ENCODE measurements at places on chromosomes 1 and 21.
A peak's percentile ranks its signal among the peaks of the same experiment; 100 is the strongest.

GRCh38 chr1:115408533-115408932, 70.5 kb upstream of the NGF start:
- DNase-seq, result no peak

DNA sequence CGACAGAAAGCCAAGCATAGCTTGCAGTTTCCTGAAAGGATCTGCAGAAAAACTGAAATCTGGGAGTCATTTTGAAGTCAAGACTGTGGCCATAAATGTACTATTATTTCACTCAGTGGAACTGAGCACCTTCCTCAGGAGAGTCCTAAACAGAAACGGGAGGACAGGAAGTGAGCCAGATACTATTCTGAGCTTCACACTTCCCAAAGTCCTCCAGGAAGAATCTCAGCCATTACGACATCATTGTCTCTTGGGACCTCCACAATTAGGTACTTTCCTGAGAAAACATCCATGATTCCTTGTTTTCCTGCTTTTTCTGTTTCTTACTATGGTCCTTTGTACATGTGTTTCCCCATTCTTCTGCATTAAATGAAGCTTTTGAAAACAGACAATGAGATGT, 299.2 kb upstream of the USP25 start:
- no peak for DNase-seq

GRCh38 chr1:182925661-182926060, 27.3 kb downstream of the SHCBP1L start:
- no peak for DNase-seq

DNA sequence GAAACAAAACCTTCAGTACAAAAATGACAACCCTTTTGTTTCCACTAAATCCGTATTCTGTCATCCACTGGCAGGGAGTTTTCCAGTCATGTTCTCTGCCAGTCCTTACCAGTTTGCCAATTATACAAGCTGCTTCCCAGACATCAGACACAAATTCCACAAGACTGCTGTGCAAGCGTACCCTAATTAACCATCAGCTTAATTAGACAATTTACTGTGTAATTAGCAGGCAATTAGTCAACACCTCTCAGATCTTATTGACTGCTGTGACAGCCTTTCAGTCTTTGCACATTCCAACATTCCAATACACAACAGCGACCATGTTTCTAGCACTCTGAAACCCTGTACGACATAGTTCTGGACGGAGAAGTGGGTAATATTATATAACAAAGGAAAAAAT, 420.1 kb downstream of the DPYD start:
- DNase-seq, result no peak

- no peak for DNase-seq
Observed at GRCh38 chr1:50959303-50959912, 659 bp downstream of the FAF1 start.

DNA sequence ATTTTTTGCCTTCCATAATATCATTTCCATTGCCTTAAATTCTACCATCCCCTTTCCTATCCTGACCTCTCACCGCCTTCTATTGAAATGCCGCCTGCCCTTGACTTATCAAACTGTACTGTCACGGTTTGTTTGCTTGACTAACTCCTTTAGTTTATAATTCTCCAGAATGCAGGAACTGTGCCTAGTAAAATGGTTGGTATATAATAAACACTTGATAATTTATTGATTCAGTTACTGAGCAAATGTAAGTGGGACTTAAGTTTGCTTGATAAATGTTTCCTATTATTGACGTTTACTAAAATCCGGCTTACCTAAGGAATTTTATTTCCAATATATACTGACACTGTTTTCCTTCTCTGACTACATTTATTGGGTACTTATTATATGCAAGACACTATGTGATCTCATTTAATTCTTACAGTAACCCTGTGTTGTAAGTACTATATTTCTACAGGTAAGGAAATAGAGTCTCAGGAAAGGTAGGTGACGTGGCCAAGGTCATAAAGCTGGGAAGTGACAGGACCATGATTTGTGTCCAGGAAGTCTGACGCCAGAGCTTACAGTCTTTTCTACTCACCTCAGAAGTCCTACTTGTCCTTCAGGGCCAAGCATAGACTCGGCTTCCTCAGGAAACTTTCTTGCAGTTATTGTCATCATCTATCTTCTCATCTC, 35.7 kb downstream of the DPT start:
- DNase-seq, result no peak

GRCh38 chr1:152410599-152410998, 3.5 kb downstream of the CRNN start:
- peak; percentile 34 for DNase-seq

DNA sequence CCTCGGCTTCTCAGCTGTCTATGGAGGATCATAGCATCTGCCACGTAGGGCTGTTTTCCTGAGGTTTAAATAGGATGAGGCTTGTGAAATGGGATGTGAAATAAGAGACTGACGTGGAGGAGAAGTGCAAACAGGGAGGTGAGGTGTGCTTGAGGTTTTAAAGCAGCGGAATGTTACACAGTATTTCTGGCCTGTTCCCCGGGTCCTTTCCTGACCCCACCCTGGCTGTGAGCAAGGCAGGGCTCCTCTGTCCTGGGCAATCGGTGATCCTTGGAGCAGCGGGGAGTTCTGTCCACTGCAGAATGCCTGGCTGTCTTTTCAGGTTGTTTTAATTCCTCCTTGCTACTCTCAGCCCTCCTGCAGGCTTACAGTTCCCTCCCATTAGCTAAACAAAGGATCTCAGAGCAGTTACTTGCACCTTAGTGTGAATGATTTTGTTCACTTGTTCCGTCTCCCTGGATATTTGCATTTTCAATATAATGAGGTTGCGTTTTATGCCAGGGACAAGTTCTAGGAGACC, 38.6 kb downstream of the LHX4 start:
- no peak for DNase-seq

DNA sequence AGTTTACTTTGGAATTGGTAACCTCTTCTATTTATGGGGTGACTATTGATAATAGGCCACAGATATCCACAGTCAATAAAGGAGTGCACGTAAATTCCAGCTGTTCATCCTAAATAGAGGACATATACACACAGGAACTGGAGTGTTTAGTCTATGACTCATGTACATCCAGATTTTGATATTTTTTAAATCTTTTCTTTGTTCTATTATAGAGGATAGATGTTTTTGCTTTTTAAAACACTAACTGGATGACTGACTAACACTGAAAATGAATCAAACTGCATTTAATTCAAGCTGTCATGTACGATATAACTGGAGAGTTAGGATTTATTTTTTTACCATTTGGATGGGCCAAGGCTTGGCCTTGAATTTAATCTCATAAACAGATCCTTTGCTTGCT, 45.9 kb downstream of the RGL1 start:
- no peak for DNase-seq

GRCh38 chr1:238606896-238607295, 716.2 kb upstream of the ZP4 start:
- no peak for DNase-seq

- DNase-seq, result no peak
Observed at GRCh38 chr1:109768335-109768650, 4.6 kb upstream of the EPS8L3 start.

- DNase-seq, result peak; percentile 69
Observed at GRCh38 chr1:204207136-204207616, 6.6 kb downstream of the GOLT1A start.

- no peak for DNase-seq
Observed at GRCh38 chr1:204065174-204065985, 7.5 kb upstream of the SOX13 start.

GRCh38 chr1:15362096-15362736, 47.5 kb upstream of the EFHD2 start:
- DNase-seq, result no peak

DNA sequence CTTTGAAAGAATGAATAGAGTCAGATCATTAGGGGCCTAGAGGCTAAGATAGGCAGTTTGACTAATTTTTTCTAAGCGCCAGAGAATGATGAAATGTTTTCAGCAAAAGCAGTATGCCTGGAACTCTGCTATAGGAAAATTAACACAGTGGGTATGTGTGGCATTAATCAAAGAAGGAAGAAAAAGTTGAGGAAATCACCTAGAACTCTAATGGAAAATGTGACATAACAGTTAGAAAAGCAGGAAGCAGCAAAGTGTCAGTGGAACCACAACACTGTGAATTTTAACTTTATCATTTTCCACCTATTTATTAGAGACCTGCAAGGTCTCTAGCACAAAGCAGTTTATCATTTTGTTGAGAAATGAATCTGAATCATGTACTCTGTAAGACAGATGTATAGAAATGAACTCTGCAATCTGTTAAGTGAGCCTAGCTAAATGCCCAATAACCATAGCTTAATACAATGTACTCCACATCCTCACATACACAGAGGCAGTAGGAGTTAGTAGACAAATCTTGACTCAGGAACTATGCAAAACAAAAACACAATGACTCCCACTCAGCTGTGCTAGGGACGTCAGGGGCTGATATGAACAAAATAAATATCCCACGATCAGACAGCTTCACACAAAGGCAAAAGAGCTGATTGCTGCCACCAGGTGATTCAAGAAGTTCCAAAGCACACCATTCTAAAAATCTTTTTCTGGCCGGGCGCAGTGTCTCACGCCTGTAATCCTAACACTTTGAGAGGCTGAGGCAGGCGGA, 500.7 kb upstream of the NFIA start:
- no peak for DNase-seq

DNA sequence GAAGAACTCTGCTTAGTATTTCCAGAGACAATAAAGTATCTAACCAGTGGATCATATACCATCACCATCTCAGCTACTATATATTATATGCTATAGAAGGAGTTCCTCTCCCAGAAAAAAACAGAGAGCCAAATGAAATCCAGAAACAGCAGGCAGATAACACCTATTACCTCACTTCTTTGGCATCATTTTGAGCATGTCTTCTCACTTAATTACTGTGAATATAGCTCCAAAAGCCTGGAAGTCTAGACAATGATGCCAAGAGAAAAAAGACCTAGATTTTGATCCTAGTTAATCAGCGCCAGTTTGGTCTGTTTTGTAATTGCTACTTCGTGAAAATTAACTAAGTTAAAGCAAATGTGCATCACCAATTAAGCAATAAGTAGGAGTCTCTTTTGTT, 131.3 kb downstream of the EIF4G3 start:
- no peak for DNase-seq

DNA sequence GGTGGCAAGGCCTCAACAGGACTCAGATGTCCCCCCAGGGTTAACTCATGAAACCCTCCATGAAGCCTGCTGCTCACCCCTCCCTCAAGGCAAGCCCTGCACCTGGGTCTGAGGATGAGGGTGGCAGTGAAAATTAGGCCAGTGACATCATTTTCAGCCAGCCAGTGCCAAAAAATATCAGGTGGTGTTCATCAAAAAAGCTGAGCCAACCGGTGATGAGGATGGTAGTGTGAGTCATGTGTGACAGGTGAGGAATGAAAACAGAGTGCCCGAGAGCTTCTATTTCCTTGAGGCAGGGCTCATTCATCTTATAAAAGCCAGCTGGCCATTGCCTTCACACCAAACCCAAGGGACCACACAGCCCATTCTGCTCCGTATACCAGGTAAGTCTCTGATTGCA, at the start of gene SPRR1A:
SPRR1A (plus strand) TSS at position 339 of the 400 bp plus-strand sequence. CDS start 1,150 bp downstream, outside the sequence.
- no peak for DNase-seq

GRCh38 chr1:21702780-21703179, 33.6 kb upstream of the RAP1GAP start:
- DNase-seq, result no peak

DNA sequence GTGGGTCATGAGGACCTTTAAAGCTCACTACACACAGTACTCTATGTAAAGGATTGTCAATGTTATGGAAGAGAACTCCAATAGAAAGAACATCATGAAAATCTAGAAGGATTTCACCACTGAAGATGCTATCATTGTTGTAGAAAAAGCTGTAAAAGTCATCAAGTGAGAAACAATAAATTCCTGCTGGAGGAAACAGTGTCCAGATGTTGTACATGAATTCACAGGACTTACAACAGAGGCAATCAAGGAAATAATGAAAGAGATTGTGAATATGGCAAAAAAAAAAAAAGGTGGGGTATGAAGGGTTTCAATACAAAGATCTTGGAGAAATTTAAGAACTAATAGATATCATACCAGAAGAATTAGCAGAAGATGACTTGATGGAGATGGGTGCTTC, 355.1 kb upstream of the ZRANB2 start:
- DNase-seq, result no peak

- DNase-seq, result no peak
Observed at GRCh38 chr1:109691759-109692158, 4.1 kb downstream of the GSTM1 start.

- no peak for DNase-seq
Observed at GRCh38 chr21:42973309-42973990, 912 bp upstream of the PKNOX1 start.

GRCh38 chr1:158246650-158247049, 7.6 kb upstream of the CD1A start:
- DNase-seq, result no peak

GRCh38 chr21:31558189-31558961, 101.1 kb upstream of the SOD1 start:
- DNase-seq, result no peak

All from upper lobe of left lung (tissue), 6 donors.